ENCODE measurements at places on chromosomes 1 and 21. TPM values are rescaled to one million over a fixed set of nuclear protein-coding genes. Genes with fewer than 3 reads are reported as not detected.
A peak's percentile ranks its signal among the peaks of the same experiment; 100 is the strongest.

DNA sequence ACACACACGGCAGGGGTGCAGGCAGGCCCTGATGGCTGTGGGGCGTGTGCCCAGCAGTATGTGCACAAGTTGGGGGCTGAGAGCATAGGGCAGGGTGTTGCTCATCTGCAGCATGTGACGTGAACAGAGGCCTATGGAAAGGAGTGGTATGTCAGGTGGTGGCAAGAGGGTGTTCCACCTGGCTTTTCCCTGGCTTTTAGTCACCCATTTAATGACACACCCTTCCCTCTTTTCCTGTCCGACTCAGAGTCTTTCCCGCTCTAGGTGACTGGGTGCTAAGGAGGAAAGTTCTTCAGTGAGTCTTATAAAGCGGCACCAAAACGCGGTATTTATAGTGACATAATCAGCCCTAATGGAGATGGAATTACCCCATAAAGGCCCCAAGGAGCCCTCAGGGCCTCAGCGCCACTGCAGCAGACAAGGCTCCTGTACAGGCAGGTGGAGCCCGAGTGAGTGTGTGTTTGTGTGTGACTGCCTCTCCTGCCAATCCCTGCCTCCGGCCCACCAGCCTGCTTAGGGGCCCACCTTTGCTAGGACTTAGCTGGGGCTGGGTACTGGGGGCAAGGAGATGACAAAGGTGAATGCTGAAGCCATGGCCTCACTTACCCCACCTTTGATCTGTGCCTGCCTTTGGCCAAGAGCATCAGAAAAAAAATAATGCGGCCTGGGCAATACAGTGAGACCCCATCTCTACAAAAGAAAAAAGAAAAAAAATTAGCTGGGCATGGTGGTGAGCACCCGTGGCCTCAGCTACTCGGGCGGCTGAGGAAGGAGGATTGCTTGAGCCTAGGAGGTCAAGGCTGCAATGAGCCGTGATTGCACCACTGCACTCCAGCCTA lies 3.3 kb upstream of the EPHA2 start:
- no peak for DNase-seq
- H3K36me3 ChIP-seq, result no peaks in the 10 kb centered on the region
- no peak overlapping the region for H3K27ac ChIP-seq
- no peaks in the 10 kb centered on the region for H3K4me1 ChIP-seq
- H3K4me3 ChIP-seq, result no peak overlapping the region

DNA sequence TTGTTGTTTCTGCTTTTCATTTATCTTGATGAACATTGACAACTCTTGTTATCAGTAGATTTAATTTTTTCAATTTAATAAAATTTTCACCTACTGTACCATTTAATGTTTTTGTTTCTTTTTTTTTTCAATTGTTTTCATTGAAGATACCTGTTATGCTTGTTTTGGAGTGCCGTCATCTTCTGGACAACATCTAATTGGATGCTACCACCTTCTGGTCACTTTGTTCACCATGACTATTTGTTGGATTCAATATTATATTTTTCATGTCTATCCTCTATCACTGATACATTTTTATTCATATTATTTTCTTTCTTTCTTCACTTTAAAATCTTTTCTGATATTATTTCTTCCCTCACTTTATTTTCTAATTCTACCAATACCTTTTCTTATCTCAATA lies 14.0 kb downstream of the KRTAP21-2 start:
- no peaks in the 10 kb centered on the region for H3K4me1 ChIP-seq
- no peaks in the 10 kb centered on the region for H3K27me3 ChIP-seq
- DNase-seq, result no peak
- no peak overlapping the region for H3K4me3 ChIP-seq

GRCh38 chr1:94327001-94327690 lies 89.8 kb upstream of the ARHGAP29 start:
- H3K4me1 ChIP-seq, result peaks cover 12% of the 10 kb centered on the region
- H3K27me3 ChIP-seq, result no peaks in the 10 kb centered on the region
- peak overlapping the region; percentile 35 for H3K4me3 ChIP-seq
- DNase-seq, result peak; percentile 86
- peak overlapping the region; percentile 69 for H3K27ac ChIP-seq
- H3K36me3 ChIP-seq, result no peaks in the 10 kb centered on the region

GRCh38 chr1:200646515-200646914 lies 23.2 kb downstream of the DDX59 start:
- no peak overlapping the region for H3K27ac ChIP-seq
- no peaks in the 10 kb centered on the region for H3K27me3 ChIP-seq
- no peak overlapping the region for H3K4me3 ChIP-seq
- H3K36me3 ChIP-seq, result peaks cover 2% of the 10 kb centered on the region
- DNase-seq, result no peak
- no peaks in the 10 kb centered on the region for H3K4me1 ChIP-seq

DNA sequence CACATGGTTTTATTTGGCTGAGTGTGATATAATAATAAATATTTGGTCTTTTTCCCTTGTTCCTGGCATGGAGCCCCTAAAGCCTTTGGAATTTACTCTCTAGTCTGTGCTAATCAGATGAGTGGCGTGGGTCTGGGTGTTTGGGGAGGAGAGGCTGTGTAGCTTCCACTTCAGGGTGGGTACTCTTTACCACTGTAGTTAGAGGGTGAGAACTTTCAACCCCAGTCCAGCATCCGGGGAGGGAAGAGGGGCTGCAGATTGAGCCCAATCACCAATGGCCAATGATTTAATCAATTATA lies 20.0 kb downstream of the USP25 start:
- no peaks in the 10 kb centered on the region for H3K36me3 ChIP-seq
- no peak for DNase-seq
- H3K4me3 ChIP-seq, result no peak overlapping the region
- no peaks in the 10 kb centered on the region for H3K27me3 ChIP-seq
- H3K4me1 ChIP-seq, result peaks cover 12% of the 10 kb centered on the region
- no peak overlapping the region for H3K27ac ChIP-seq

- no peak overlapping the region for H3K4me3 ChIP-seq
- DNase-seq, result no peak
- no peaks in the 10 kb centered on the region for H3K36me3 ChIP-seq
- no peak overlapping the region for H3K27ac ChIP-seq
Measured at GRCh38 chr1:187646536-187647107, 817.9 kb downstream of the PLA2G4A start.

GRCh38 chr21:25638660-25639550 lies at the start of gene JAM2:
Gene JAM2 (plus strand): TSS chr21:25639258. CDS start chr21:25639822, 564 bp downstream.
- peak; percentile 79 for DNase-seq
- H3K4me1 ChIP-seq, result no peaks in the 10 kb centered on the region
- no peaks in the 10 kb centered on the region for H3K27me3 ChIP-seq
- peak within 1 kb of the TSS; percentile 56 for H3K27ac ChIP-seq
- H3K36me3 ChIP-seq, result no peaks in the 10 kb centered on the region
- H3K4me3 ChIP-seq, result peak within 1 kb of the TSS; percentile 52

DNA sequence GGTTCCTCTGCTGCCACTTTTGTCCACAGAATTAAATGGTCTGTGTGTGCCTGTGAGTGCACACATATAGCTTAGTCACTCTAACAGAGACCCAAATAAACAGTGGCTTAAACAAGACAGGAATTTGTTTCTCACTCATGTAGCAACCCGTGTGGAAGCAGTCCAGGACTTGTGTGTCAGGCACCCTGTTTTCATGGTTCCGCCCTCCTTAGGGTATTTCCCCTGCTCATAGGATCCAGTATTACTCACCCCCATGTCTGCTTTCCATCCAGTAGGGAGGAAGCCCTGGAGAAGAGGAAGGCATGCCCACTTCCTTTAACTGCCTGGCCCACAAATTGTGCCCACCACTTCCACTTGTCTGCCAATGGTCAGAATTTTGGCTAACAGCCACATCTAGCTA lies 41.3 kb upstream of the TACSTD2 start:
- no peaks in the 10 kb centered on the region for H3K27me3 ChIP-seq
- no peaks in the 10 kb centered on the region for H3K36me3 ChIP-seq
- no peak overlapping the region for H3K4me3 ChIP-seq
- no peak overlapping the region for H3K27ac ChIP-seq
- no peak for DNase-seq
- H3K4me1 ChIP-seq, result peaks cover 10% of the 10 kb centered on the region

GRCh38 chr1:211472724-211473123 lies 19.2 kb downstream of the RD3 start:
- H3K27ac ChIP-seq, result no peak overlapping the region
- no peak overlapping the region for H3K4me3 ChIP-seq
- no peak for DNase-seq
- H3K27me3 ChIP-seq, result no peaks in the 10 kb centered on the region
- H3K36me3 ChIP-seq, result no peaks in the 10 kb centered on the region

GRCh38 chr21:42171091-42172053 lies 47.6 kb upstream of the ABCG1 start:
- no peaks in the 10 kb centered on the region for H3K36me3 ChIP-seq
- H3K27me3 ChIP-seq, result no peaks in the 10 kb centered on the region
- no peaks in the 10 kb centered on the region for H3K4me1 ChIP-seq
- peak overlapping the region; percentile 26 for H3K27ac ChIP-seq

DNA sequence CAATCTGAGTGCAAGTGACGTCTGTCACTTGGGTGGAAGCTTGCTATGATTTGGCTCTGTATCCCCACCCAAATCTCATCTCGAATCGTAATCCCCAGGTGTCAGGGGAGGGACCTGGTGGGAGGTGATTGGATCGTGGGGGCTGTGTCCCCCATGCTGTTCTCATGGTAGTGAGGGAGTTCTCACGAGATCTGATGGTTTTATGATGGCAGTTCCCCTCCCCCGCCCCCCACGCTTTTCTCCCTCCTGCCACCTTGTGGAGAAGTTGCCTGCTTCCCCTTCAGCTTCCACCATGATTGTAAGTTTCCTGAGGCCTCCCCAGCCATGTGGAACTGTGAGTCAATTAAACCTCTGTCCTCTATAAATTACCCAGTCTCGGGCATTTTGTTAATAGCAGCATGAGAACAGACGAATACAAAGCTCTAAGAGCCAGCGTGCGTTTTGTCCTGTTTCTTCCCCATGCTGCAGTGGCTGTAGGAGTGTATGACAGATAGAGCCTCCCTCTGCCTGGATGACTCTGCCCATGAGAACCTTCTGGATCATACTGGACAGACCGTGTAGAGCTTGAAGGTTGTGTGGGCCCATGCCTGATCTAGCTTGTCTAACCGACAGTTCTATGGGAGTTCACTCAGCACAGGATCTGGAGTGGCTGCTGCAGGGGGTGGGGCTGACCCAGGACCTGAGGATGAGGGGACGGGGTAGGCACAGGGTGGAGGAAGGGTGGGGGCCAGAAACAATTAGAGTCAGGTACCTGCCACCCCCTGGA lies 139.7 kb upstream of the ERRFI1 start:
- no peaks in the 10 kb centered on the region for H3K36me3 ChIP-seq
- H3K4me1 ChIP-seq, result peaks cover 4% of the 10 kb centered on the region
- no peak overlapping the region for H3K27ac ChIP-seq
- no peak overlapping the region for H3K4me3 ChIP-seq
- DNase-seq, result no peak

GRCh38 chr1:147389532-147390184 lies 147.2 kb downstream of the CHD1L start:
- DNase-seq, result peak; percentile 57
- H3K27me3 ChIP-seq, result no peaks in the 10 kb centered on the region
- H3K4me3 ChIP-seq, result no peak overlapping the region

GRCh38 chr1:248752161-248753028 lies 3.2 kb downstream of the LYPD8 start:
- H3K4me1 ChIP-seq, result no peaks in the 10 kb centered on the region
- no peaks in the 10 kb centered on the region for H3K27me3 ChIP-seq
- no peak for DNase-seq
- no peak overlapping the region for H3K4me3 ChIP-seq
- no peak overlapping the region for H3K27ac ChIP-seq

The SPRR3 gene
- not detected for total RNA-seq

The PLEKHA6 gene
- total RNA-seq, result 65.1 TPM

The CLEC20A gene
- total RNA-seq, result 0.47 TPM

The INAVA gene
- 48.8 TPM for total RNA-seq

The HES4 gene
- total RNA-seq, result 32.0 TPM

The DSCAM gene
- not detected for total RNA-seq

The AMY2A gene
- total RNA-seq, result not detected

The OR6N1 gene
- total RNA-seq, result not detected

The CTH gene
- 6.5 TPM for total RNA-seq

The FAM89A gene
- 14.9 TPM for total RNA-seq

The HSD3B1 gene
- not detected for total RNA-seq

Data from kidney (tissue), 22 donors.